ENCODE measurements at places on chromosomes 16 and 17.

DNA sequence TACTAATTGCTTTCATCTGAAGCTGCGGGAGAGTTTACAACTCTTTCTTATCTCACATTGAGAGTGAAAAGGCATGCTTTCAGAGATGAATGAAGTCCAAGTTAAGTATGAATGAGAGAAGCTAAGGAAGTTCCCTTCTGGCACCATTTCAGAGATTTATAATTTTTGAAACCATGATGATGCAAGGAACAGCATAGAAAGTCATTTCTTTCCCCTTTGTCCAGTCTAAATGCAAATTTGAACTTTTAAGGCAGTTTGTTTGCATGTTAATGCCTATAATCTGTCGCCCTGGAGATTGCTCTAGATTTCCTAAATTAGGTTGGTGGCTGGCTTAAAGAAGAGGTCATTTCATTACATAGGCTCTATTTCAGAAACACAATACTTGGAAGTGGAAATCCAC is 594.8 kb upstream of the GOT2 start:
- DNase-seq: no peak

GRCh38 chr17:57512258-57512657 is 232.8 kb downstream of the CCDC182 start:
- no peak for DNase-seq

DNA sequence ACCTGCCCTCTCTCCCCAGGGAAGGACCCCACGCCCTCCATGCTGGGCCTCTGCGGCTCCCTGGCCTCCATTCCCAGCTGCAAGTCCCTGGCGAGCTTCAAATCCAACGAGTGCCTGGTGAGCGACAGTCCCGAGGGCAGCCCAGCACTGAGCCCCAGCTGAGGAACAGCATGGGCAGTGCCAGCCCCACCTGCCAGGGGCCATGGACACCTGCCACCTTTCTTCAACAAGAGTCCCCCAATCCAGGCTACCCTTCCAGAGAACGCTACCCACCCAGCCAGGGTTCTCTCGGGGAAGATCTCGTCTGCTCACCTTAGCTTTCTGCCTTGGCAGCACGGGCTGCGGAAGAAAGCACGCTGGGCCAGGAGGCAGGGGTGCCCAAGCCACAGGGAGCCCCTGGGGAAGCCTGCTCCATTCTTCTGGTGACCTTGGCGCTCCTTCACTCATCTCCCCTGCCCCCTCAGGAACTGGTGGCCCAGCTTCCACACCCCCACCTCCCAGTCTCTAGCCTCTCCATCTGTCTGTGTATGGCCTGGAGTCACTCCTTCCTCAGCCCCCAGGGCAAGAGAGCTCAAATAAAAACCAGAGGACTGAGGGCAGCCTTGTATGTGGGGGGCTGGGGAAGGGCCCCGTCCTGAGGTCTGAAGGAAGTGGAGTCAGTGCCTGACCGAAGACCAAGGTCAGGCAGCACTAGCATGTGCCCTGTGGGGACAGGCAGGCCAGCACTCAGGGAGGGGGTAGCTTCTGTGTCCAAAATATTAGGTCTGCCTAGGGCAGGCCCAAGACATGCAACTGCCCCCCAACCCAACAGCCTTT is 6.3 kb downstream of the SLC25A39 start:
- no peak for DNase-seq

DNA sequence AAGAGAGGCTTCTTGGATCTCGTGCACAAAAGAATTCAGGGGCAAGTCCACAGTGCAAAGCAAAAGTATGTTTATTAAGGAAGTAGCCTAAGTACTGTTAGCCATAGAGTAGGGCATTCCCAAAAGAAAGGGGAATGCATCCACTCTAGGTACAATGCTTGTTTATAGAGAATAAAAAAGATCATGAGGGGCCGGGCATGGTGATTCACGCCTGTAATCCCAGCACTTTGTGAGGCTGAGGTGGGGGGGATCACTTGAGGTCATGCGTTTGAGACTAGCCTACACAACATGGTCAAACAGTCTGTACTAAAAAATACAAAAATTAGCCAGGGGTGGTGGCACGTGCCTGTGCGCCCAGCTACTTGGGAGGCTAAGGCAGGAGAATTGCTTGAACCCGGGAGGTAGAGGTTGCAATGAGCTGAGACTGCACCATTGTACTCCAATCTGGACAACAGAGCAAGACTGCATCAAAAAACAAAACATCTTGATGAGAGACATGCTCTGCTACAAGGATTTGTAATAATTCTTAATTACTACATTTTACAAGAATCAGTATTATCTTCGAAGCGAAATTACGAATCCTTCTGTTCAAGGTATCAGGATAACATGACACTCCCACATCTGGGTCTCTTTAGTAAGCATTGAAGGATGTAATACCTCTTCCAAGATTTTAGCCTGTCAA is 191.6 kb downstream of the CPPED1 start:
- DNase-seq: no peak

GRCh38 chr17:71799657-71800056 is 321.2 kb upstream of the SOX9 start:
- DNase-seq: no peak

DNA sequence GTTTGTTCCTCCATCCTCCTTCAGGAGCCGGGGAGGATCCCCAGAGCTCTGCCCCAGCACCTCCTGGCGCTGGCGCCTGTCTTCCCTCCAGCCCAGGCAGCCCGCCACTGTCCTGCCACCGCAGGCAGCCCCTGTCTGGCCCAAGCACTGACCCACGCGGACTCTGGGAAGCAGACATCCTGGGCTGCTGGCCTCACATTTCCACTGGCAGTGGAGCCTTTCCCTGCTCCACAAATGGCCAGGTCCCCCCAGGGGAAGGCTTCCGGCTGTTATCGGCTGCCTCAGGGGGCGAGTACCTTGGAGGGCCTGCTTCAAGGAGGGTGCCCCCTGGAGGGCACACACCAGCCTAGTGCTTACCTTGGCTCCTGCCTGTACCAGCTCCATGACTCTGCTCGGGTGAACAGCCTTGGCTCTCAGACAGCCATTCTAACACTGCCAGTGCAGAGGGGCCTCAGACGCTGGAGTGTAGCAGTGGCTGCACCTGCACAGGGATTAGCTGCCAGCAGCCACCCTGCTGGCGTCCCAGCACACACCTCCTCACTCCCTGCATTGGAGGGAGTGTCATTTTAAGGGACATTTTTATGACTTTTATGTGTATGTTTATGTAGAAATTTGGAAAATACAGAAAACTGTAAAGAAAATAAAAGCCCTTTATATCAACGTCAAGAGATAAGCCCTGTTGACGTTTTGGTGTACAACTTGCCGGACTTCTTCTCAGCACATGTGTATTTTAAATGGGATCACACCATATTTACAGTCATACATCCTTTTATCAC is 21.0 kb downstream of the ACE start:
- DNase-seq: no peak

- DNase-seq: no peak
These were observed 110.6 kb upstream of the RBBP6 start for GRCh38 chr16:24428756-24429155.

DNA sequence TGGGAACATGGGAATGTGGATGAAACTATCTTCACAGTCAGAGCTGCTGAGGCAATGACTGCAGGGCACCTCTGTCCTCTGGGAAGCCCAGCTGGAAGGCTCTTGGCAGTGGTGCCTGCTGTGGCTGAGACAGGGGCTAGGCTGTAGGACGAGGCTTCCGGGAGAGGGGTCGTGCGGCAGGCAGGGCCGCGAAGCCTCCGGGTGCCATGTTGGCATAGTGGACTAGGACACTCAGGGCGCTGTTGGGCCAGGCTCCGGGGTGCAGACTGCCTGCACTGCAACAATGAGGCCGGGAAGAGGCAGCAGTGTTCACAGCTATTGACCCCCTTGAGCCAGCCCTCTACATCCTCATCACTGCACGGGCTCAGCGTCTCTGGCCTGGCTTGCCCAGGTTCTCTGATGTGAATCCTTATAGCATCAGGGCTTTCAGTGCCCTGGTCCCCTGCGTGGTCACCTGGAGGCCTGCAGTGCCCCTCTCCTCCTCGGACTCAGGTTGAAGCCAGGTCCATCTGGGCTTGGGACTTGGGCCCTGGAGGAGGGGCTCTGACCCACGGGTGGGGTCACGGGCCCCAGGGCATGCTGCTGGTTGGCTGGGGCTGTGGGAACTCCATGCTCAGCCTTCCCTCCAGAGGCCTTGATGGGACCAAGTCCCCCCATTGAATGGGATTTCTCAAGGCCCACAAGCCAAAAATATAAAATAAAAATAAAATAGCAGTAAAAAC is 91.6 kb downstream of the TNFRSF13B start:
- DNase-seq: no peak

GRCh38 chr16:72282362-72282761 is 110.4 kb upstream of the PMFBP1 start:
- no peak for DNase-seq

DNA sequence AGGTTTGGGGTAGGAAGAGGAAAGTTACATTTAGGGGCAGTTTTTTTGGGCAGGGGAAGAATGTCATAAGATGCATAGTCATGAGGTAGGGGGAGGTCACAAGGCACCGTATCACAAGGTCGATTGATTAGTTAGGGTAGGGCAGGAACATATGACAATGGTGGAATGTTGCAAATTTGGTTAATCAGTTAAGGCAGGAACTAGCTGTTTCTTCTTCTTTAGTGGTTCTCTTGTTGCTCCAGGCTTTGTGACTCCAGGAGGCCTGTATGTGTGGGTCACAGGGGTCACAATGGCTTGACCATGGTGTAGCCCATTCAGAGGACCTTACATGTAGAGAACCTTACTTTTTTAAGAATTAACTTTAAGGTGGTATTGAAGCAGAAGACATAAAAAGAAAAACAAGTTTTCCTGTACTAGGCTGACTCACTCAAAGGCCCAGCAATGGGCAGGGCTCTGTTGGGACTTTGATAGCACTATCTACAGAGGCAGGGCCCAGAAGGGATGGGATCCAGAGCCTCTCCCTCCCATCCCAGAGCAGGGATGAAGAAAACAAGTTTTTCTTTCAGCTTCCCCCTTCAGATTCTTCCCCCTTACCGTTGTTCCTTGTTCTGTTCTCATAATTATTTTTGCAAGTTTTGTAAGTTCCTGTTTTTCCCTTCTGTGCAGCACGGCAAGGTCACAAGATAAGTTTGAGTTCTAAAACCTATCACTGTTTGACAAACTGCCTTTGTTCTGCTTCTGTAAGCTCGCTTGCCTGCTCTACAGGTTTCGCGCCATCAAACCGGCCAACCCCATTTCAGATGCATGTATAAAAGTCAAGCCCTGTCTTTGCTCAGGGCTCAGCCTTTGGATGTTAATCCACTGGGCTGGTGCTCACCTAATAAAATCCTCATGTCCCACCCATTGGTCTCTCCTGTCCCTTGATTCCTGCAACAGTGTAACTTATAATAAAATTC is 45.8 kb upstream of the ATF7IP2 start:
- no peak for DNase-seq

DNA sequence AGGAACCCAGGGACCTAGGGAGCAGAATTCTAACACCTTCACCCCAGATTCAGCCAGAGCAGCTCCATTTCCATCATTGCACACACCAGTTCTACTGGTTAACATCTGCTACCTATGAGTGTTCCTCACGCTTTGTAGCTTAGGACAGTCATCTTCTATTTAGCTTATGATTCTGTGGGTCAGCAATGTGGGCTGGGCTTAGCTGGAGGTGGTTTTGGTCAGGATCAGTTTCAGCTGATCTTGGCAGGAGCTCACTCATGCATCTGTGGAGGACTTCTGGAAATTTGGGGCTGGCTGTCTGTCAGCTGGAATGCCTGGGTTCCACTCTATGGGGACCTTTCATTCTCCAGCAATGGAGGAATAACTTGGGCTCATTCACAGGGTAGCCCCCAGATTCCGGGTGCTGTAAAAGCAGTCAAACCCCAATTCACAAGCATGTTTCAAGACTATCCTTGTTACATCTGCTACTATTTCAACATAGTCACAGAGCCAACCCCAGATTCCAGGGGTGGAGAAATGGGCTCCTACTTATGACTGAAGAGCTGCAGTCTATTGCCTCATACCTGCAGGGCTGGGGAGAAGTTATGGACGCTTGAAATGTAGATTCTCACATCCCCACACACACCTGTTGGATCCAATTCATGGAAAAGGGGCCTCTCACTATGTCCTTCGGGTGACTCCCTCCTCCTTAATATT is 3.4 kb upstream of the HP start:
- DNase-seq: no peak

GRCh38 chr16:53695070-53695469 is 8.6 kb downstream of the RPGRIP1L start:
- DNase-seq: no peak

GRCh38 chr17:68394608-68395331 is 62.5 kb downstream of the WIPI1 start:
- no peak for DNase-seq

GRCh38 chr16:84463221-84463620 is 41.2 kb downstream of the MEAK7 start:
- DNase-seq: no peak

- DNase-seq: no peak
These were observed 65.1 kb upstream of the TOX3 start for GRCh38 chr16:52611817-52612673.

DNA sequence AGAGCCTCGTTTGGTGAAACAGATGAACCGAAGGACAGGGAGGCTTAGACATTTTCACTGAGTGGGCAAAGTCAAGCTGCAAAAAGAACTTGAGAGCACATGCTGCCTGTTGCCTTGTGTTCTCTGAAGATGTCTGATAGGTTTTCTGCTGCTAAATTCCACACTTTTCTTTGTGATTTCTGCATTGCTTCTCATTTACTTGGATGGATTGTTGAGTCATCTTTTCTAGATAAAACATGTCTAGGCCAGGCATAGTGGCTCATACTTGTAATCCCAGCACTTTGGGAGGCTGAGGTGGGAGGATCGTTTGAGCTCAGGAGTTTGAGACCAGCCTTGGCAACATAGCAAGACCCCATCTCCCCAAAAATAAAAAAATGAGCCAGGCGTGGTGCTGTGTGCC is 80.4 kb upstream of the CLEC18A start:
- DNase-seq: no peak

- no peak for DNase-seq
These were observed at the start of gene IGF2BP1 for GRCh38 chr17:48997103-48997826. TSS of gene IGF2BP1 (plus strand) at chr17:48997385. CDS start at chr17:48997746, 361 bp downstream.

GRCh38 chr17:2828397-2829038 is 32.3 kb downstream of the RAP1GAP2 start:
- peak; percentile 77 for DNase-seq

DNA sequence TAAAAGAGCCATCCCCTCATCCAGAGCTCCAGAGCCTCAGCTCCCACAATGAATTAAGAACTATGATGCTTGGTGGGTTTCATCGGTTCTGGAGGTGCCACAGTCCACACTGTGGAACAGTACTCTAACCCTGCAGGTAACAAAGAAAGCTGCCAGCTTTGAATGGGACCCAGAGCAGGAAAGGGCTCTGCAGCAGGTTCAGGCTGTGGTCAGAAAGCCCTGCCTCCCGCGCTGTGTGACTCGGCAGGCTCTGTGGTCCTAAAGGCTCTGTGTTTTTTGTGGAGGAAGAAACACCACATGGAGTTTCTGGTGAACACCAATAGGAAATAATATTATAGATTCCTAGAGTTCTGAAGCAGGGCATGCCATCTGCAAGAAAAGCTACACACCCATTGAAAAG is 32.5 kb downstream of the MRPS23 start:
- DNase-seq: no peak

Measured in activated CD4-positive, alpha-beta T cell treated with anti-CD3 and anti-CD28 coated beads, Interleukin-2, amount 50 U/mL, for 4 hours (primary cell).